H4 (cell line): ENCODE measurements at places on chromosomes 7 and 10. TPM values are rescaled to one million over a fixed set of nuclear protein-coding genes. Genes with fewer than 3 reads are reported as not detected.

DNA sequence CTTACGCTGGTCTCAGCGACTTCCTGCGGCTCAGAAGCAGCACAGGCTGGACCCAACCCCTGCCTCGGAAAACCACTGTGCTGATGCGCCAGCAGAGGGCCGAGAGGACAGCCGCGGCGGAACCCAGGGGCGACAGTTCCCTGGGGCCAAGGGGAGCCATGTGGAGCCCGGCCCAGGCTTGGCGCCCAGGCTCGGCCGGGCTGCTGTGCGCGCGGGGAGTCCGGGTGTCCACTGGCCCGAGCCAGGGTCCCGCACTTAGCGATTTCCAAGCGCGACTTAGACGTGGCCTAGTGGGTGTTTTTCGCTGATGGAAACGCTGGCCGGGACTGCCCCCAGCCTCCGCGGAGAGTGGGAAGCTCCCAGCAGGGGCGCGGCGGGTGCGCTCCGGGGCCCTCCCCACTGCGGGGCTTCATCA is 18.6 kb upstream of the ZNF32 start:
- no peak for DNase-seq

DNA sequence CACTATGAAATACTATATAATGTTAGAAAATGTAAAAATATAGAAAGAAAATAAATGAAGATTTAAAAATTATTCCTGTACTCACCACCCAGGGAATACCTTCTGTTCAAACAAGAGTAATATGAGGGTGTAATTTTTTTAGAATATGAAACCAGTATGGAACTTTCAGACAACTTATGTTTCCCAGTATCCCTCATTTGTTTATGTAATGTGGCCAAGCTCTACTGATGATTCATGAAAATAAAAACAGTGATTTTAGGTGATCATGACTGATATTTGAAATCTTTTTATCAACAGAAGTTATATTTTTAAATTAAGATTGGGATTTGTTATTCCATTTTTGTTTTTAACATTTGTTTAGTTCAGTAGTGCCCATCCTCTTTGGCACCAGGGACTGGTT is 18.8 kb downstream of the SLK start:
- no peak for DNase-seq

GRCh38 chr7:100407285-100408180 is 21.0 kb downstream of the ZCWPW1 start:
- peak; percentile 77 for DNase-seq

DNA sequence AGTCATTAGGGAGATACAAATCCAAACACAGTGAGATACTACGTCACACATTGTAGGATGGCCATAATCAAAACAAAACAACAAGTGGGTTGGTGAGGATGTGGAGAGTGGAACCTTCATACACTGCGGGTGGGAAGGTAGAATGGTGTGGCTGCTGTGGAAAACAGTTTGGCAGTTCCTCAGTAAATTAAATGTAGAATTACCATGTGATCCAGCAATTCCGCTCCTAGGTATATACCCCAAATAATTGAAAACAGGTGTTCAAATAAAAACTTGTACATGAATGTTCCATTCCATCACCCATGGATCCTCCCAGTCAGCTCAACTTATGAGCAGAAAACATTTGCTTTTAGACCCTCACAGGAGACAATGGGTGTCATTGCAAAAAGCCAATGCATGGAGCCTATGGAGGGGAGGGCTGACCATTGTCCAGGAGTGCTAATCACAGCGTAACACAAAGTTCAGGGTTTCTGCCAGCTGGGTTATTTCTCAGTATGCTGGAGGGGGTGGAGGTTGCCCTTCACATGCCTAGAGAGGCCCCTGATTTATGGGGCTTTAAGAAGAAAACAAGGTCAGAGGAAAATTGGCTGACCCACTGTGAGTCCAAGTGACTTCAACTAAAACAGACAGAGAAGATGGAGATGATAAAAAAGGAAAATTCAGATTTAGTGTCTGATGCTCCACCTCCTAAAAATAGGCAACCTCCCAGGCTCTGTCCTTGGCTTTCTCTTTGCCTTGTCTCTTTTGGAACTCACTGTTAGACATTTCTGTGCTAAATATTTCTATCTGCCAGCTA is 124.1 kb downstream of the WDR11 start:
- no peak for DNase-seq

- no peak for DNase-seq
Measured at GRCh38 chr7:27922907-27923641, 183.1 kb downstream of the TAX1BP1 start.

Gene VPS37D
- 3.7 and 6.3 TPM in 2 replicates for total RNA-seq

Gene PSD
- total RNA-seq, result 0.06 TPM in 1 of 2 replicates, not detected in the other

Gene FFAR4
- not detected in 2 replicates for total RNA-seq

Gene TSPAN33
- total RNA-seq, result 9.4 and 11.2 TPM in 2 replicates
